Small intestine (tissue), 16 donors: ENCODE measurements at places on chromosomes 4 and X.

DNA sequence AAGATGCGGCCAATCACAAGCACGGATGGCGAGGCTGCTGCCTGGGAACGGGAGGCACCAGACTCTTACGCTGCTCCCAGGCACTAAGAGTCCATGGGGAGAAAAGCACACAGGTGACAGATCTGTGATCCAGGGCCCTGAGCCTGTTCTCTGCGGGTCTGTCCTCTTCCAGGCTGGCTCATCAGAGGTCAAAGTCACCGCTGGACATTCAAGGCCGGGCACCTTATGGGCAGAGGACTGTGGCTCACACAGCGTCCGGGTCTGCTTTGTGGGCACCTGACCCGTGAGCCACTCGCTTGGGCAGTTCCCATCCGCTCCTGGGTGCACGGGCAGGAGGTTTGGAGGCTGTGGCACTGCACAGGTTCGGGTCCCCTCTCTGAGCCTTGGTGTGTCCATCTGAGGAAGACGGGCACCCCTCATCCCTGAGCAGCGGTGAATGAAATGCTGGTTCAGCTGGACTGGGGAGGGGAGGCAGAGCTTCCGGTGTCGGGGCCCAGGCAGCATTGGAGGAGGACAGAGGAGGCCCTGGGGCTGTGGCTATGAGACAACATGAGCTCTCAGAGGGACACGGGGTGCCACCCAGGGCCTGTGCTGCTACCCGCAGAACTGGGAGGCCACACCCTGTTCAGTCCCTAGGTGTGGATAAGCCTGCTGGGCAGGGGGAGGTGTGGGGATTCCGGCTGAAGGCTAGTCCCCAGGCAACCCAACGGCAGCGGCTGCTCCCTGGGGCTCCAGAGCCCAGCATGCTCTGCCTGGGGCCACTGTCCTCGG lies 61.2 kb upstream of the AFAP1 start:
- DNase-seq = no peak

GRCh38 chrX:103524747-103525146 lies 5.5 kb upstream of the RAB40A start:
- DNase-seq = no peak

- DNase-seq = no peak
Observed at GRCh38 chr4:31094474-31094873, 374.3 kb downstream of the PCDH7 start.

DNA sequence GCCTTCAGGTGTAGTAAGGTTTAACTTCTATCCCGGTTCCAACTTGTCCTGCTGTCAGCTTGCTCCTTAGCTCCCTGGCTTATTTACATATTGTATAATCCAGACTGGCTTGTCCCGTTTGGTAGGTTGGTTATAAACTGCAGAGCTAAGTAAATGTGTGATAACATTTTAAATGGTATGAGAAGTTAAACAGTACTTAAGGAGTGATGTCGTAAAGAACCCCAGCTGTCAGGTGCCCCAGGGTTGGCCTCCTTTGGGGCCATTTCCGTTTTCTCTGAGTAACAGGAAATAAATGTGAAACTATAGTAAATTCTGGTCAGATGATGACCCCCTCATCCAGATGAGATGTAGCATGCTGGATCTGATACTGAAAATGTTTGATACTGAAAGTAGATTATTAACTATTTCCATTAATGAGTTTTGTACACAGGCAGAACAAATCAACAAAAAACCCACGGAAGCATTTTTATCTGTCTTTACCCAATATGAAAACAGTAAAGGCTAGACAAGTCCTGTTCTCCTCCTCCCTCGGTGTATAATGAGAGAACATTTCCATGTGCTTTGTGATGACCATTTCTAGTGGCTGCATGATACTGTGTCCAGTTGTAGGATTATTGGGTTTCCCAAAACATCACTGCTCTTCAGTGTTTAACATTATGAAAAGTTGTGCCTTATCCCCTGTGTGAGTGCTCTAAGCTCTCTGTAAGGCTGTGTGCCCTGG lies 22.4 kb downstream of the GAB1 start:
- peak; percentile 96 for DNase-seq

- DNase-seq = no peak
Observed at GRCh38 chr4:122012735-122013134, 60.9 kb upstream of the TRPC3 start.

- no peak for DNase-seq
Observed at GRCh38 chrX:72330131-72330530, 24.4 kb upstream of the CITED1 start.

DNA sequence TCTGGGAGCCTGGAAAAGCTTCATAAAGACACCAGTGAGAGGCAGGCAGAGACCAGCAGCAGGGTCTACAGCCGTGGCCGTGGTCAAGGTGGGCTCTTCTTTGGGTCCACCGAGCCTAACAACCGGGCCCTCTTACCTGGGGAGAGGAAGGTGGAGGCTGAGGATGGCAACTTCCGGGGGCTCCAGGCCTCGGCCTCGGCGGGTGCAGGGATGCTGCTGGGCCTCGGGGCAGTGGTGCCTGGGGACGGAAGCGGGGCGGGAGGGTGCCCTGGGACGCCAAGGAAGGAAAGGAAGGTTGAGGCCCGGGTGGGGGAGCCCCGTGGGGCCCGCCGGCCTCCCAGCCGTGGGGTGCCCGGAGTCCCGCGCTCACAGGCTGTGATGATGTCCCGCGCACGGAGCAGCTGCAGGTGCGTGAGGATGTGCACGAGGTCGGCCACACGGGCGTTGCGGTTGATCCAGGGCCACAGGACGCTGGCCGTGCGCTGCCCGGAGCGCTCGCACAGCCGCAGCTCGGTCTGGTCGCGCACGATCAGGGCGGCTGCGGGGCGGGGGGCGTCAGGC lies 561 bp downstream of the IRAK1 start:
- DNase-seq = peak; percentile 44

- DNase-seq = no peak
Observed at GRCh38 chr4:127484117-127484516, 148.6 kb upstream of the INTU start.

DNA sequence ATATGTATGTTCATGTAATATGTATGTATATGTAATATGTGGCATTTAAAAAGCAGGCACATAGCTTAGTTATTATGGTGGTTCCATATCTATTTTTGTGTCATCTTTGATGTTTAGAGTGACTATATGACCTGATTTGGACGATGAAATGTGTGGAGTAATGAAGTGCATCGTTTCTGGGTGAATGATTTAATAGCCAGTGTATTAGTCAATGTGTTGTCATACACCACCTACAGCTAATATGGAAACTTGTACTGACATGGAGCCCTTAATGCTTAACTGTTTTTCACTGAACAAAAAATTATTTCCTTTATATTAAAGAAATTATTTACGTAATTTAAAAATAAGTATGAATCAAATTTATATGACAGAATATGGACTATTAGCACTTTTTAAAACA lies 292.3 kb upstream of the FSTL5 start:
- no peak for DNase-seq

GRCh38 chr4:148159793-148160192 lies 282.4 kb downstream of the NR3C2 start:
- DNase-seq = no peak

GRCh38 chr4:25439918-25440477 lies 62.9 kb downstream of the ANAPC4 start:
- DNase-seq = peak; percentile 71

GRCh38 chr4:149719806-149720205 lies 95.8 kb downstream of the IQCM start:
- DNase-seq = no peak

GRCh38 chr4:106602711-106603110 lies 234.1 kb upstream of the GIMD1 start:
- no peak for DNase-seq

DNA sequence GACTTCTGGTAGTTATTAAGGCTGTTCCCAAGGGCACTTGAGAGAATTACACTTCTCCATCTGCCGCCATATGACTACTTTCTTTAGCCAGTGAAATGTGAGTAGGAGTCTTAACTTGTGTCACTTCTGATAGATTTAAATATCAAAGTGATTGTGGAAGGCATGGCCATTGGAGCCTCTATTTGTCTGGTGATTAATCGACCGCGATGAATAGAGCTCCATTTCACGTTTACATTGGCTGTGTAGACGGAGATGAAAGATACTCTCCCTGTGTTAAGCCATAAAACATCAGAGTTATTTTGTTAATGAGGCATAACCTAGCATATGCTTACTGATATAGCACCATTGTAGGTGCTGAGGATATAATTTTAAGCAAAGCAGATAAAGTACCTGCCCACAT lies 852.4 kb downstream of the CCSER1 start:
- no peak for DNase-seq

GRCh38 chr4:95638920-95639501 lies 90.2 kb upstream of the UNC5C start:
- no peak for DNase-seq

DNA sequence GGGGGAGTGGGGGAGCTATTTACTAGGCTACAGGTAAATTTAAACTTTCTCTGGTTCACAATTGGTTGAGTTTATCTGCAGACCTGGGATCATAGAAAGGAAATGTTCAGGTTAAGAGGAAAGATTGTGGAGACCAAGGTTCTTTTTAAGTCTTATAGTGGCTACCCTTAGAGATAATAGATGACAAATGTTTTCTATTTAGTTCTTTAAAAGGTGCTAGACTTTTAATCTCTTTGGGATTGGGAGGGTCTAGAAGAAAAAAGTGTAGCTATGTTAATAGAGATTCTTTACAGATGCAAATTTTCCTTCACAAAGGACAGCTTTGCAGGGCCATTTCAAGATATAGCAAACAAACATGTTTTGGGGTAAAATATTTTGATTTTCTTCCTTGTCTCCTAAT lies 76.0 kb downstream of the TEX13C start:
- no peak for DNase-seq

DNA sequence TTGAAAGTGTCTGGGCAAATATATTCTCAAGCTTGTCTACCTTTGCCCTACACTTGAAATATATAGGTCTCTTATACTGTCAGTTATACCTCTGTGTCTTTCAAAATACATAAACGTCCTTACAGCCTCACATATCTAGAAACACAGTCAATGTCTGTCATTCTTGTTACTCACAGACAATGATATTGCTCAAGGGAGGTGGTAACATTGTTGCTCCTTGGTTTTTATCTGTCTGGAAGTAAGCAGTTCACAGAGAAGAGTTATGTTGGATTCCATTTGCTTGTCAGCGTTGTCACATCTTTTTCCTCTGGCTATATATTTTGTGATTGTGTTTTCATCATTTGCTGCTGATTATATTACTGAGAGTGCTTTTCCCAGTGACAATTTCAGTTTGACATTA lies 1528.9 kb downstream of the PCDH7 start:
- no peak for DNase-seq

DNA sequence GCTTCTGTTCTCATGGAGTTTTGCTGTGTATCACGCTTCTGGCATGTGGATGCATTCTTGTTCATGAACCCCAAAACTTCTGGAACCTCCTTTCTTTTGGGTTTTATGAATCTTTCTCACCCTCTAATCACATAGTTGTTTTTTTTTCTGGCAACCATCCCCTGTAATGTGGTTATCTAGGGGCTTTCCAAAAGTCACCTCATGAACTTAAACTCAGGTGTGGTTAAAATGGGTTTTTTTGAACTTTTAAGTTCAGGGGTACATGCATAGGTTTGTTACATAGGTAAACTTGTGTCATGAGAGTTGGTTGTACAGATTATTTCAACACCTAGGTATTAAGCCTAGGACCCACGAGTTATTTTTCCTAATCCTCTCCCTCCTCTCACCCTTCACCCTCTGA lies 1099.4 kb upstream of the SLIT2 start:
- no peak for DNase-seq
